CD4-positive, alpha-beta T cell treated with Interleukin-12 subunit alpha and Interleukin-12 subunit beta, for 1 hour (primary cell): ENCODE measurements at places on chromosomes 6 and 20.

DNA sequence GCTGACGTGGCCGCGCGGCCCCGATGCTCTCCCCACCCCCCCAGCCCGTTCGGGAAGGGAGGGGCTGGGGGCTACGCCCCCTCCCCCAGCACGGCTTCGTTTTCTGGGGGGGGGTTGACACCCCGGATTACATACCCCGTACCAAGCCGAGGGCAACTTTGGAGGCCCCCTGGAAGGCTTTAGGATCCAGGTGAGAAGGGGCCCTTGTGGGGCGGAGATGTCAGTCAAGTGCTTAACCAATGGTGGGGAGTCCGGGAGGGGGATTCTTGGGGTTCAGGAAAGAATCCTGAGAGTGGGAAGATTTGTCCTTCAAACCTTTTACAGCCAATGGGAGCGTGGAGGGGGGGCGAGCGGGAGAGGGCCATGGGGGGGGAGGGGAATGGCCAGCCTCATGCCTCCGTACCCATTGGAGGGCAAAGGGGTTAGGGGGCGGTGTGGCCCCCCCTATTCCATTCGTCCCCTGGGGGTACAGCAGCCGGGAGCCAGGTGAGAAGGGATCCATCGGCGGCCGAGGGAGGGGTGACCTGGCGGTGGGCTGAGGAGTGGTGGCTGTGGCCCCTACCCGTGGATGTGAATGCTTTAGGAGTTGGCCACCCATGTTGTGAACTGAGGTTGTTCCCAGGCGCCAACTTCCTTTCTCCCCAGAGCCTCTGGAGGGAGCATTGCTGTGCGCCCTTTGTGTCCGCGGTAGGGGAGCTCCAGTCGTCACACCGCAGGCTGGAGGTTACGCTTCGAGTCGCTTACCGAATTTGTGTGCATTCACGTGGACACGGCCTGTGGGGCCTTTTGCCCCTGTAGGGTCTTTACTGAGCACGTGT, 682 bp downstream of the BRD2 start:
- peak; percentile 61 for DNase-seq

GRCh38 chr6:30544666-30545272, 11.5 kb downstream of the GNL1 start:
- peak; percentile 69 for DNase-seq

GRCh38 chr6:84764332-84765049, at the start of gene TBX18:
Gene TBX18 (minus strand): TSS chr6:84764598. CDS start chr6:84764181, 417 bp downstream.
- no peak for DNase-seq

DNA sequence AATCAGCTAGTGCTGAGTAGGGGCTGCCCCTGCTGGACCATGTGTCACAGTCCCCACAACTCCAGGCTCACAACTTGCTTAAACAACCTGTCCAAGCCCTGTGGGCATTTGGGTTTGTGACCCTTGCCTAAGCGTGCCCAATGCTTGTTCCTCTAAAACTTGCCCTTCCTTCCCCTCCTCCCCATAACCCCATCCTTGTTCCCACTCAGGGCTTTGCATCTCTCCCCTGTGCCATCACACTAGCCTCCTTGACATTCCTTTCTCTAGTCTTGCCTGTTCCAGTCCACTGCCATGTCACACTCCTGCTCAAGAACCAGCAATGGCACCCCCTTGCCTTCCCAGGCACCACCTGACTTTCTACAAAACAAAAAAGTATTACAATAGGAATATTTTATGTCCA, 2.3 kb upstream of the DLGAP4 start:
- DNase-seq, result no peak

DNA sequence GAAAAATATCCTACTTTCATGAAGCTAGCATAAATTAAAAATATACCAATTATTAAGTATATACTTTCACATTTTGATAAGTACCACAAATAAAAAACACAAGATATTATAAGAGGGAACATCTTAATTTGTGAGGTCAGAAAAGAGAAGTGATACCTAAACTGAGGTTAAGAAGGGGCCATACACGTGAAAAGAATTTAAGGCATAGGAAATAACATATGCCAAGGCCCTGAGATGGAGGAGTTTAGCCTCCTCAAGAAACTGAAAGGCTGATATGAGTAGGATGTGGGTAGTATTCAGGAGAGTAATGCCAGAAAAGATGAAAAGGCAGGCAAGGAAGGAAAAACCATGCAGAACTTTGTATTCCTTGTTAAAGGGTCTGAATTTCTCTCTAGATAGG, 116.6 kb upstream of the HTR1E start:
- DNase-seq, result no peak

- DNase-seq, result no peak
Measured at GRCh38 chr6:34381081-34381480, 11.4 kb downstream of the NUDT3 start.

- DNase-seq, result no peak
Measured at GRCh38 chr6:2918936-2919335, 15.8 kb upstream of the SERPINB9 start.

- DNase-seq, result no peak
Measured at GRCh38 chr6:118507636-118508035, 40.5 kb upstream of the PLN start.

DNA sequence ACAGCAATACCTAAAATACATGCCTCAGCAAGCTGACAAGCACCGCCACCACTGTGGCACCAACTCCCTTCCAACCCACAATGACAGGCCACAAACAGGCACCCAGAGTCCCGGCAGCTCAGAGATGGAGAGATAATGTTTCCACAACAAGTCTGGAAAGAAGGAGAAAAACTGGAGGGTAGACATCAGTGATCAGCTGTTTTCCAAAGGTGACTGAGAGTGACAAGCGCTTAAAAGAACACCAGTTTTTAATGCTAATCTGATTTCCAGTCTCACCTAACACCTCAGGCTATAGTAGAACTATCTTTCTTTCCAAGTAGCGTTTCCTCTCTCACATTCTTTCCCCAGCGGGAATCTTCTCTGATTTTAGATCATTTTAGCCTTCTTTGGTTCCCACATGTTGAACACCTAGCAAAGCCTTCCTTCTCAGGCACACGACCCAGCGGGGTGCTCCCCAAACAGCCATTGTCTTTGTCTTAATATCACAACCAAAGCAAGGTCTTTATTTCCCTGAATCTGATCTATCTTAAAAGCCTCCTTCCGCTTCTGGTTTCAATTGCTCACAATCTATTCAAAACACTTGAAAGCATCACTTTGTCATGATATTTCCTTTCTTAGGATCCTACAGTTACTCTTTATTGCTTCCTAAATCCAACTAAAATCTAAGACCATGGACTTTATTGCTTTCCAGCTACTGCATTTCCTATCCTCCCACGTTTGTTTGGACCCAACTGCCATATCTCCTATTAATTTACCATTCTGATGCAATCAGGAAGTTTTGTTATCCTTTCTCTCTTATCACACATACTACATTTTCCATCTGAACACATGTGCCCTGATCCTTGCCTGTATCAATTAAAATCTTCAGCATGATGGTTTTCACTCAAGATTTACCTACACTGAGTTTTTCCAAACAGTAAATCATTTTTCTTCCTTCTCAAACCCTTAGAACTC, 282.7 kb downstream of the ADGB start:
- DNase-seq, result no peak

DNA sequence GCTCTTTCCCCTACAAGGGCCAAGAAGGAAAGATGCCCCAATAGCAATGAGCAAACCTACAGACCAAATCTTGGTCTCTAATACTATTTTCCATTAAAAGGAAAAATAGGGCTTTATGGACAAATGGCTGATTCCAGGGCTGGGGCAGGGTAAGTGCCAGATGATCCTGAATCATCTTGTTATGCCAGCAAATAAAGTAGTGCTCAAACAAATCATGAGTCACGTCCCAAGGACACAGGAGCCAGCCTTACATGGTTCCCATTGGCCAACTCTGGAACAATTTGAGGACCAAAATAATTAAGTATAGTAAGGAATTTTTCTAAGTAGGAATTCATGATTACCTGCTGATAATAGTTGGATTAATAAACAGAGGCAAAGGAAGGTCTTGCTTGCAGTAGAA, 53.2 kb upstream of the NKX2-4 start:
- no peak for DNase-seq

- DNase-seq, result no peak
Measured at GRCh38 chr6:105301072-105301503, 101.8 kb downstream of the PREP start.

DNA sequence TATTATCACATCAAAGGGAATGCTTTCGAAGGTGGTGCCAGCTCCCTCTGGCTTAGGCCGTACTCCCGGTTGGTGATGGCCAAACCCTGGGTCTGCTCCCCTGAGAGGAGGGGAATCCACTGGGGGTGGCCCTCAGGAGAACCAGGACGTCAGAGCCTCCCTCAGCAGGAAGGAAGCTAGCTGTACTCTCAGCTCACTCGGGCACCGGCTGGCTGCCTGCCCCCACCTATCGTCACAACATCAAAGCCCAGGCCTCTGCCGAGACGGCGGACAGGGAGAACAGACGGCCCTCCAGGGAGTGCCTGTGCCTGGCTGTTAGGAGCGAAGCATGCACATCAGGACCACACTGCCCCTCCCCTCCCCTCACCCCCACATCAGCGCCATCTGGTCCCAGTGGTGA, 9.2 kb upstream of the PGC start:
- no peak for DNase-seq

DNA sequence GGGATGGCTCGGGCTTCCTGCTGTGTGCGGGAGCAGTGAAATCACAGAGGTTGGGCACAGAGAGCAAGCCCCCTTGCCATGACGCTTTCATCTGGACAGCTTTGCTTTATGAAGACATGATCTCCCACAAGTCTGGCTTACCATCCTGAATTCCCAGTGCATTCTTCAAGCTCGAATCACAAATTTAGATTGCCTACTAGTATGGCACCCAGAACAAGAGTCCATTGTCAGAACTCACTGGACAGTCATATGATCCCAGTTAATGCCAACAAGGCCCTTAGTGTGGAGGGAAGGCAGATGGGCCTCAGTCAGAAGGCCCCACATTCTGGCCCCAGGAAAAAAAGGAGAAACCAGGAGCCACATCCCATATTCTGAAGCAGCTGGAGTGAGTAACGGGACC, 147.3 kb upstream of the FOXQ1 start:
- DNase-seq, result no peak

- DNase-seq, result no peak
Measured at GRCh38 chr6:155509743-155510475, 54.3 kb upstream of the NOX3 start.

DNA sequence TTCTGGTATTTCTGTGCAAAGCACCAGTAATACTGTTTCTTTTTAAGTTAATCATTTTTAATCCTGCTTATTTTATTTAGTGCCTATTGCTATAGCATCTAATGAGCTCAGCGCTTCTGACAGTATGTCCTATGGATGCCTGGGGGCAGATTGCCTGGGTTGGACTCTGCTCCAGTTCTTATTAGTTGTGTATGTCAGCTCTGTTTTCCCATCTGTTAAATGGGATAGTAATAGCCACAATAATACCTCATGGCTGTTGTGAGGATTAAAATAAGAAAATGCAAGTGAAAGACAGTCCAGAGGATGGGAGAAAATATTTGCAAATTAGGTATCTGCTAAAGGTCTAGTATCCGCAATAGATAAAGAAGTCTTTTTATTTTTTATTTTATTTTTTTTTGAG, 87.0 kb downstream of the UTRN start:
- no peak for DNase-seq

DNA sequence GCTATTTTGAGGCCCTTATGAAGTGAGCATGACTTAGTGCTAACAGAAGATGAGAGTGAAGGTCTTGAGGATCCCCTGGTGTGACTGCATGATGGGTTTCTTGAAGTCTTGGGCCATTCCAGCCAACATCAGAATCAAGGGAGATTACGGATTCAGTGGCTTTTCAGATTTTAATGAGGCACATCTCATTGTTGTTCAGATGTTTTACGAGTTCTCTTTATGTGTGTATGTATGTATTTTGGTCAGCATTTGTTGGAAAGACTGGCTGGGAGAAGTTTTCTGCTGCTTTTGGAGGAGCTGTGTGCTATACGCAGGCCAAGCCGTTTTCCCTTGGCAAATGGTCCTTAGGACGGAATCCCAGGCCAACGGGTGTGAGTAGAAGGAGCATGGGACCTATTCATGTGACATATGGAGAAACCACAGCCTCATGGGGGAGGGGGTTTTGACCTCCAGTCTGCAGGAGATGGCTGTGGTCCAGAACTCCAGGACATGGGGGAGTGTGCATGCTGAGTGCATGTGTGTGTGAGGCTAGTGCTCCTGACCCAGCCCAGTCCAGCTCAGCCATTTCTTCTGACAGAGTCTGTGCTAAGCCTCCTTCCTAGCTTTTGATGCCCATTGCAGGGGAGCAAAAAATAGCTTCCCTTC, 35.3 kb downstream of the CHMP4B start:
- no peak for DNase-seq

- DNase-seq, result no peak
Measured at GRCh38 chr6:157763129-157763903, 59.7 kb upstream of the SNX9 start.

- DNase-seq, result no peak
Measured at GRCh38 chr6:166389119-166389518, 6.4 kb upstream of the MPC1 start.

DNA sequence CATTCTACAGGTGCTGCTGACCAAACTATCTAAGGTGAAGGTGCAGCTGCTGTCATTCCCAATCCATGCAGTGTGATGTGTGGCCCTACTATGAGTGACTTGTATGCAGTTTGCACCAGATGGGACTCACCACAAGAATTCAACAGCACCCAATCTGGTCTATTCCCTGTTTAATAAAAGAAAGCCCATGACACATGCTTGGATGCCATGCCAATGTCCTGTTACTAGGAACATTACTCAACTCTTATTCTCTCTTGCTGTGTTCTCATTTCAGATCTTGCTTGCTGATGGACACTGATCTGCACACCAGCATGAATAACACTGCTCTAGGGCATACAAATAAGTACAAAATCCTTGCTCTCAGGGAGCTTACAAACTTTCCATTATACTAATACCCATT, 221.6 kb upstream of the CDYL start:
- no peak for DNase-seq

GRCh38 chr6:22774129-22774528, 204.8 kb downstream of the HDGFL1 start:
- DNase-seq, result no peak

DNA sequence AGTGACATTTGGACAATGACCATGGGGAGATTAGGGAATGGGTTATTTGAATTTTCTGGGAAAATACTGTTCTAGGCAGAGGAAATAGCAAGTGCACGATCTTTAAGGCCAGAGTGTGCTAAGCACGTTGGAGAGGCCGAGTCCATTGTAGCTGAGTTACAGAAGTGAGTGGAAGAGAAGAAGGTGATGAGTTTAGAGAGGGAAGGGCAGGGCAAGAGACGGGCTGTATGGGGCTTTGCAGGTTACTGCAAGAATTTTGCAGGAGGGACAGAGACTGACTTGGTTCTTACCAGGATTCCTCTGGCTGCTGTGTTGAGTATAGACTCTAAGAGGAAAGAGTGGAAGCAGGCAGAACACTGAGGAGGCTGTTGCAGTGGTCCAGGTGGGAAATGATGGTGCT, 1.1 kb upstream of the NCOA3 start:
- DNase-seq, result no peak
